WTC11 (cell line): ENCODE measurements at places on chromosomes 5 and 9.

- DNase-seq: no peak
Measured at GRCh38 chr5:131745155-131745554, 51.7 kb downstream of the FNIP1 start.

- no peak for DNase-seq
Measured at GRCh38 chr5:34586117-34586885, 69.8 kb upstream of the RAI14 start.

DNA sequence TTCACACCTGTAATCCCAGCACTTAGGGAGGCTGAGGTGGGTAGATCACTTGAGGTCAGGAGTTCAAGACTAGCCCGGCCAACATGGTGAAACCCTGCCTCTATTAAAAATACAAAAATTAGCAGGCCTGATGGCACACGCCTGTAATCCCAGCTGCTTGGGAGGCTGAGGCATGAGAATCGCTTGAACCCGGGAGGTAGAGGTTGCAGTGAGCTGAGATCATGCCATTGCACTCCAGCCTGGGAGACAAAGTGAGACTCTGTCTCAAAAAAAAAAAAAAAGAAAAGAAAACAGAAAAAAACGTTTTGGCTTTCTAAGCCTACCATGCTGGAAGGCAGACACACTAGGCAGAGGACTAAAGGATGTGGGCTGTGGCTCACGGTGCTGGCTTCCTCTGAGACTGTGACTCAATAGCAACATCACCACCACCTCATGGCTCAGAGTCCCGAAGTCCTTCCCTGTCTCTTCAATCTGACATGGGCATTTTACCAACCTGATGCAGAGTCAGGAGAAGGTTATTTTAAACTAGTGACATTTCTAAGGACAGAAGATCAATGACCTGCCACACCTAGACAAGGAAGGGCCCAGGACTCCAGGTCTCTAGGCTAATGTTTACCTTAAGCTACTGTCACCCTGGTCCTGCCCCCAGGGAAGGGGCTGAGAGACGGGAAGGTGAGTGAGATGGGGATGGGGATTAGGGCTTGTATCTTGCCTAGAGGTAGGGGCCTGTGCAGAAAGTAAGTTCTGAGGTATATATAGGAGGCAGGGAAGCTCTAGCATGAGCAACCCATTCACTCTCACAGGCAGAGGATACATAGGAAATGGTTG lies 3.7 kb downstream of the ECSCR start:
- no peak for DNase-seq

- DNase-seq: no peak
Measured at GRCh38 chr5:127086589-127086988, 13.3 kb upstream of the C5orf63 start.

- no peak for DNase-seq
Measured at GRCh38 chr5:106873568-106873967, 797.2 kb downstream of the EFNA5 start.

GRCh38 chr9:85117831-85118230 lies 448.3 kb downstream of the NTRK2 start:
- DNase-seq: no peak

DNA sequence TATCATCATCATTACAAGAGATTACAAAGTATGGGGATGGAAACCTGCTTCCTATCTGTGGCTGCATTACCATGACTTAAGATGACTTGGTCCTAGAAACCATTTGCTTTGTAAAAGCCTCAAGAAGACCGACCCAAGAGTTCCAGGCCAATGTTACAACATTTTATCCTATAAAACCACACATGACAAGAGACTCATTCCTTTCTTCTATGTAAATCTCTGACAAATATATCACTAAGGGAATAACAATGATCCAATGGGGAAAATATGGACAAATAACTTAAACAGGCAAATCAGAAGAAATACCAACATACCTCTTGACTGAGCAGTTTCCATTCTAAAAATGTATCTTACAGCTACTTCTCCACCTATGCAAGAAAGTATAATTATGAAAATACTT lies 44.3 kb upstream of the VPS13A start:
- no peak for DNase-seq

DNA sequence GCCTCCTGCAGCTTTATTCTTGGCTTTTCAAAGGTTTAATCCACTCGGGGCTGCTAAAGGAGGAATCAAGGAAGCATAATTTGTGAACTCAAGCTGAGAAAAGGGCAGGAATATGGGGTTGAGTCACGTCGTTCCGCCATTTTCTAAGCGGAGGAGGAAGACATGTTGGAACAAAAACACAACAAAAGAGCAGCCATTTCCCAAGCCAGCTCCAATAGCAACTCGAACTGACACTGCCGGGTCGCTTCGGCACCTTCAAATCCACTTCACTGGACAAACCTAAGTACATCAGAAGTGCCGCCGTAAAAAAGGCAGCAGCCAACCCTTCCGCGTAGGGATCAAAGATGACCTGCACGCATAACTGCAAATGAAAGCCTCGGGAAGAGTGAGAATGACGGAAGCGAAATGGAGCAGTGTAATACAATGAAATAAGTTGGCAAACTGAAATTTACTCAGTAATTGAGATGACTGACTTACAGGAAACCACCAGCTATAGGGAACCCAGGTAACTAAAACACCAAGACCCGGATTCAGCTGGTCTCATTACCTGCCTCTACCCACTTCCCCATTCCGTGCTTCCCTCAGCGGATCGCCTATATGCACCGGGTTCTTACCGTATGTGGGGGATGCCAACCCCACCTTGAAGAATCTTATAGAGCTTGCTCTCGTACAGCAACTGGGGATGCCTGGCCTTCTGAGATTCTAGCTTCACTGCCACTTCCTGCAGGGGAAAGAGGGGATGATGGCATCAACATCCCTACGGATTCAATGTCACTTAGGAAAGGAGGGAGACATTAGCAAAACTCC lies 1.6 kb downstream of the CSNK1A1 start:
- no peak for DNase-seq
